ENCODE measurements at places on chromosomes 4 and X.
A peak's percentile ranks its signal among the peaks of the same experiment; 100 is the strongest.

DNA sequence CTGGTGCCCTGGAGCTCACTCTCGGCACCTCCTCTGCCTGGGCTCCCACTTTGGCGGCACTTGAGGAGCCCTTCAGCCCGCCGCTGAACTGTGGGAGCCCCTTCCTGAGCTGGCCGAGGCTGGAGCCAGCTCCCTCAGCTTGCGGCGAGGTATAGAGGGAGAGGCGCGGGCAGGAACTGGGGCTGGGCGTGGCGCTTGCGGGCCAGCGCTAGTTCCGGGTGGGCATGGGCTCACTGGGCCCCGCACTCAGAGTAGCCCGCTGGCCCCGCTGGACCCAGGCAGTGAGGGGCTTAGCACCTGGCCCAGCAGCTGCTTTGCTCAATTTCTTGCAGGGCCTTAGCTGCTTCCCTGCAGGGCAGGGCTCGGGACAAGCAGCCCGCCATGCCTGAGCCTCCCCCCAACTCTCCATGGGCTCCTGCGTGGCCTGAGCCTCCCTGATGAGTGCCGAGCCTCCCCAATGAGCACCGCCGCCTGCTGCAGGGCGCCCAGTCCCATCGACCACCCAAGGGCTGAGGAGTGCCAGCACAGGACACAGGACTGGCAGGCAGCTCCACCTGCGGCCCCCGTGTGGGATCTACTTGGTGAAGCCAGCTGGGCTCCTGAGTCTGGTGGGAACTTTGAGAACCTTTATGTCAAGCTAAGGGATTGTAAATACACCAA is 26.7 kb upstream of the FAM90A26 start:
- H3K27ac ChIP-seq = no peak overlapping the region
- no peak for DNase-seq
- no peaks in the 10 kb centered on the region for H3K4me1 ChIP-seq
- no peaks in the 10 kb centered on the region for H3K27me3 ChIP-seq
- H3K36me3 ChIP-seq = no peaks in the 10 kb centered on the region
- H3K4me3 ChIP-seq = no peak overlapping the region

- H3K27me3 ChIP-seq = no peaks in the 10 kb centered on the region
- H3K36me3 ChIP-seq = no peaks in the 10 kb centered on the region
- DNase-seq = peak; percentile 14
- no peak overlapping the region for H3K27ac ChIP-seq
Measured at GRCh38 chrX:27619975-27620374, 29.8 kb downstream of the DCAF8L2 start.

DNA sequence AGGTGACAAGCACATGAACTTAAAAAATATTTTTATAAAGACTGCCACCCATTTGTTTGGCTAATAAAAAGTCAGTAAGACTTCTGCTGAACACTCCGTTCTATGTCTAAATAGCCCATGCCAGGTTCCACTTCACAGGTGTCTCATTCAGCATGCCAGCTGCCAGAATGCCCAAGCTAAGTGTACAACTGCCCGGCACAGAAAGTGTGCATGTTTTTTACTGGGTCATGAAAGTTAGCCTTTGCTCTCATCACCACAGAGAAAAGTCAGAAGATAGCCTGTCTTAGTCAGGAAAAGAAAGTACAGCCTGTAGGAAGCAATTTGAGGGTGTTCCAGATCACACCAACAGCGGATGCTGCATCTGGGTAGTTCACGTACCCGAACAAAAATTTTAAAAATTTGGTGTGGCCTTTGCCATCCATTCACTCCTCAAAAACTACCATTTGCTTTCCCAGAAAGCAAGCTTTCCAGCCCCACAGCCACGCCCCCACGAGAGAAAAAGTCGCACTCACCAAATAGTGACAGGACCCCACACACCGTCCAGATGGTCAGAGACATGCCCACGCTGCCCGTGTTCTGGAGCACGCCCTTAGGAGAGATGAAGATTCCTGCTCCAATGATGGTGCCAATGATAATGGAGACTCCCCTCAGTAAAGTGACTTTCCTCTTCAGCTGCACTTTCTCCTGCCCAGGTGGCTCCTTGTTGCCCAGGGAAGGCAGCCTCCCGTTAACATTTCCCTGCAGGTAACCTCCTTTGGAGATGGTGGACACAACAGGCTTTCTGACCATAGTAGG is 671 bp downstream of the SLC7A11 start:
- H3K36me3 ChIP-seq = no peaks in the 10 kb centered on the region
- DNase-seq = peak; percentile 67
- H3K27me3 ChIP-seq = no peaks in the 10 kb centered on the region
- peak overlapping the region; percentile 4 for H3K27ac ChIP-seq

DNA sequence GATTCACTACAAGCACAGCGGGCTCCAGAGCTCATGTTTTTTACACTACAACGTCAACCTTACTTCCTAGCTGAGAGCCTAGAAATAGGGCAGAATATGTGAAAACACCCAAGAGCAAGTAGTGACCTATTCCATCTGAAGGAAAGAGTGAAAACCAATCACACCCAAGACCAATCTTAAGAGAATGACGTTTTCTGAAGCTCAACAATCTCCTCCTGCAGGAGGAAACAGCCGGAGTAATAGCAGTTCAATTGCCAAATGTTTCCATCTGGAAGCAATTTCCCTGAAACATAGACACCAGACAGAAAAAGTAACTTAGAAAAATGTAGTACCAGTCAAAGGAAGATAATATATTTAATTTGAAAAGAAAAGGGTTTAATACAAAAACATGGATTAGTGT is 142.4 kb downstream of the ANXA5 start:
- no peaks in the 10 kb centered on the region for H3K27me3 ChIP-seq
- DNase-seq = no peak
- no peaks in the 10 kb centered on the region for H3K4me1 ChIP-seq
- no peaks in the 10 kb centered on the region for H3K36me3 ChIP-seq
- H3K4me3 ChIP-seq = no peak overlapping the region
- H3K27ac ChIP-seq = no peak overlapping the region

GRCh38 chr4:57168982-57169381 is 58.8 kb upstream of the IGFBP7 start:
- no peaks in the 10 kb centered on the region for H3K36me3 ChIP-seq
- no peak for DNase-seq
- no peak overlapping the region for H3K4me3 ChIP-seq
- H3K4me1 ChIP-seq = peaks cover 2% of the 10 kb centered on the region
- peaks cover 27% of the 10 kb centered on the region for H3K27me3 ChIP-seq

GRCh38 chrX:24963823-24964222 is 51.9 kb downstream of the ARX start:
- H3K4me1 ChIP-seq = no peaks in the 10 kb centered on the region
- no peak overlapping the region for H3K27ac ChIP-seq
- H3K36me3 ChIP-seq = no peaks in the 10 kb centered on the region
- H3K4me3 ChIP-seq = no peak overlapping the region

DNA sequence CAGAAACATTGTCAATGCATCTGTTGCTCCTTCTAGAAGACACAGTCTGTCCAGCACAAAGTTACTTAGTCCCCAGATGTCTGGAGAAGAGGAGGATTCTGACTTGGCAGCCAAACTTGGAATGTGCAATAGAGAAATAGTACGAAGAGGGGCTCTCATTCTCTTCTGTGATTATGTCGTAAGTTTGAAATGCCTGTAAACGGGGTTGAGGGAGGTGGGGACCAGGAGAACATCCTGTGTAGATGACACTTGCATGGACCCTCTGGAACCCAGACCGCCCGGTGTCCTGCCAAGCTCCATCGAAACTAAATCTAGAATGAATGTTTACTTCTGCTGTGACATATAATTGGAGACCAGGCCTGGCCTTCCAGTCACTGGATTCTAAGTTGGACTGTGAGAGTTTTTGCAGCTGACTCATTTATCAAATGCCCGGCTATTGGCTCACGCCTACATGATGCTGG is 45.0 kb upstream of the MSANTD1 start:
- H3K4me3 ChIP-seq = peak overlapping the region; percentile 41
- peak; percentile 58 for DNase-seq
- H3K27ac ChIP-seq = no peak overlapping the region
- no peaks in the 10 kb centered on the region for H3K27me3 ChIP-seq
- peaks cover 55% of the 10 kb centered on the region for H3K36me3 ChIP-seq
- H3K4me1 ChIP-seq = no peaks in the 10 kb centered on the region

GRCh38 chr4:8646296-8647093 is 53.9 kb downstream of the CPZ start:
- H3K36me3 ChIP-seq = no peaks in the 10 kb centered on the region
- no peaks in the 10 kb centered on the region for H3K4me1 ChIP-seq
- no peak overlapping the region for H3K4me3 ChIP-seq
- H3K27ac ChIP-seq = no peak overlapping the region

- H3K4me1 ChIP-seq = no peaks in the 10 kb centered on the region
- no peaks in the 10 kb centered on the region for H3K36me3 ChIP-seq
- no peak overlapping the region for H3K27ac ChIP-seq
- no peaks in the 10 kb centered on the region for H3K27me3 ChIP-seq
Measured at GRCh38 chr4:126715681-126716080, 917.1 kb upstream of the INTU start.

DNA sequence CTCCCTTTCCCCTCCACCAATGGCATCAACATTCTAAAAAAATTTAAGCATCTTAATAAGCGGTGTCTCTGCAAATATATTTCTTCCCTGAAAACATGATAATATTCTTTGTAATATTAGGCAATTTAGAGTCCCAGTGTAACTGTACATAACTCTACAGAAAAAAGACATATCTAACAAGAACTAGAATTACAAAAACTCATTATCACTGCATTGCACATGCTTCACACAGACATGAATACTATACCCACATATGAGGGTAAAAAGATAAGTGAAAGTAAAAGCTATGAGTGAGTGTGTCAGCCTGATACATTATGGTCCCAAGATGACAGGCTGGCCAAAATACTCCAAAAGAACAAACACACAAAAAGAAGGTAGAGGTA is 2.4 kb upstream of the FGB start:
- peak overlapping the region; percentile 43 for H3K27ac ChIP-seq
- H3K4me1 ChIP-seq = no peaks in the 10 kb centered on the region
- no peaks in the 10 kb centered on the region for H3K27me3 ChIP-seq
- DNase-seq = no peak
- H3K4me3 ChIP-seq = no peak overlapping the region

DNA sequence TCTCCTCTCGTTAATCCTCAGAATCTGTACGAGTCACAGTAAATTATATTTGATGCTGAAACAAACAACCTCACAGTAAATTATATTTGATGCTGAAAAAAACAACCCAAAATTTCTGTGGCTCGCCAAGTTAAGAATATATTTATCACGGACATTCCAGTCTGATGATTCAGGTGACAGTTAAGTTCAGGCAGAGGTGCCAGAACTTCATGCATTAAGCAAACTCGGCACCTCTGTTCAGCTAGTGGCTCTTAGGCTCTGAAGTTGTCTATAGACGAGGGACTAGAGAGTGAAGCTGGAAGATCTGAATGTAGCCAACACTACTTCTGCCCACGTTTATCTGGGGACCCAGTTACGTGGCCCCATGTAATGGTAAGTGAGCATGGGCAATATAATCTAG is 132.2 kb upstream of the AGA start:
- DNase-seq = peak; percentile 50
- H3K27ac ChIP-seq = peak overlapping the region; percentile 40
- no peaks in the 10 kb centered on the region for H3K36me3 ChIP-seq
- no peaks in the 10 kb centered on the region for H3K4me1 ChIP-seq
- H3K27me3 ChIP-seq = no peaks in the 10 kb centered on the region

DNA sequence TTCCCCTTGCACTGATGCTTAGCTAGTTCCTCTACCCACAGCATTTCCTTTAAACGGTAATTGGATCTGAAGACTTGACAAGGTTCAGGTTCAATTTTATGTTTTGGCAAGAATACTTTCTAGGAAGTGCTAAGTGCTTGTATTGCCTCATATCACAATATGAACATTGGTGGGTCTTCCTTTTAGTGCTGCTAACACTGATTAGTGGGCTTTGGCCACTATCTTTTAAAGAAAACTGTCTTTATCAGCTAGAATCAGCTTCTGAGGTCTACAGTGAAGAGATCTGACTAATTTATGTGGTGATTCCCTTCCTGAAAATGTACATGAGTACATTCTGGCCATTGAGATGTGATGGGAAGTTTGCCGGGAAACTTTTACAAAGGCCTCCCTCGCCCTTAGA is 316.7 kb upstream of the KLF3 start:
- H3K36me3 ChIP-seq = no peaks in the 10 kb centered on the region
- H3K27ac ChIP-seq = no peak overlapping the region
- H3K4me1 ChIP-seq = no peaks in the 10 kb centered on the region
- no peaks in the 10 kb centered on the region for H3K27me3 ChIP-seq

- H3K4me1 ChIP-seq = peaks cover 1% of the 10 kb centered on the region
- H3K27me3 ChIP-seq = no peaks in the 10 kb centered on the region
- no peak overlapping the region for H3K4me3 ChIP-seq
Measured at GRCh38 chr4:2343476-2343875, 75.0 kb downstream of the ZFYVE28 start.

- no peaks in the 10 kb centered on the region for H3K4me1 ChIP-seq
- no peak for DNase-seq
- H3K27ac ChIP-seq = no peak overlapping the region
- H3K27me3 ChIP-seq = no peaks in the 10 kb centered on the region
Measured at GRCh38 chrX:136159611-136160025, 12.3 kb downstream of the FHL1 start.

DNA sequence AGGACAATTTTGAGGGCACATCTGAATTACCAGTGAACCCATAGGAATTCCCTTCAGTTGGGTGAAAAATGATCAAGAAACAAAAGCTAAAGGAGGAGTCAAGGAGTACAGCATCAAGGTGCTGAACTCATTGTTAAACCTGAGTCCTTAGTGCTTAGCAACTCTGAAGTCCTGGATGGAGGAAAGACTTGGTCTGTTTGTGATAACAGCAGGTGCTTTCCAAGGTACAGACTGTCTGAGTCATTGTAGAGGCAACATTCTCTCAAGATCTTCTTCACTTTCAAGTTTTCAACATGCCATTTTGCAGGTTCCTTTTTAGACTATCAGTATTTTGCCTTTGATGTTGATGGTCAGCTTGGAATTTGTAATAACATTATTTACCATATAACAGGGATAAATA is 293.9 kb downstream of the AFF2 start:
- no peaks in the 10 kb centered on the region for H3K36me3 ChIP-seq
- no peaks in the 10 kb centered on the region for H3K27me3 ChIP-seq
- no peaks in the 10 kb centered on the region for H3K4me1 ChIP-seq
- H3K27ac ChIP-seq = no peak overlapping the region
- no peak for DNase-seq
- H3K4me3 ChIP-seq = no peak overlapping the region

GRCh38 chr4:138663883-138664282 is 351.7 kb upstream of the NOCT start:
- H3K4me1 ChIP-seq = peaks cover 13% of the 10 kb centered on the region
- no peak overlapping the region for H3K4me3 ChIP-seq
- no peak for DNase-seq
- no peaks in the 10 kb centered on the region for H3K36me3 ChIP-seq

GRCh38 chr4:139985401-139985800 is 168.6 kb downstream of the MAML3 start:
- H3K36me3 ChIP-seq = no peaks in the 10 kb centered on the region
- no peak overlapping the region for H3K27ac ChIP-seq
- no peak overlapping the region for H3K4me3 ChIP-seq
- H3K27me3 ChIP-seq = no peaks in the 10 kb centered on the region
- H3K4me1 ChIP-seq = peaks cover 6% of the 10 kb centered on the region

- no peak for DNase-seq
- no peak overlapping the region for H3K27ac ChIP-seq
- no peaks in the 10 kb centered on the region for H3K4me1 ChIP-seq
Measured at GRCh38 chr4:102451266-102451665, 49.9 kb upstream of the NFKB1 start.

- H3K4me1 ChIP-seq = peaks cover 3% of the 10 kb centered on the region
- H3K4me3 ChIP-seq = no peak overlapping the region
- H3K27me3 ChIP-seq = no peaks in the 10 kb centered on the region
- H3K36me3 ChIP-seq = peaks cover 13% of the 10 kb centered on the region
- H3K27ac ChIP-seq = no peak overlapping the region
- DNase-seq = no peak
Measured at GRCh38 chr4:78483811-78484210, 67.8 kb upstream of the ANXA3 start.

- H3K27ac ChIP-seq = no peak overlapping the region
- no peak overlapping the region for H3K4me3 ChIP-seq
- H3K4me1 ChIP-seq = peaks cover 3% of the 10 kb centered on the region
- H3K36me3 ChIP-seq = no peaks in the 10 kb centered on the region
- H3K27me3 ChIP-seq = peaks cover 46% of the 10 kb centered on the region
Measured at GRCh38 chr4:118035309-118035708, 1.0 kb downstream of the NDST3 start.
